ENCODE measurements at places on chromosomes 2 and 18.
A peak's percentile ranks its signal among the peaks of the same experiment; 100 is the strongest.

- DNase-seq, result no peak
Observed at GRCh38 chr2:192010073-192010472, 163.2 kb upstream of the CAVIN2 start.

- peak; percentile 49 for DNase-seq
Observed at GRCh38 chr18:7079231-7079630, 38.4 kb downstream of the LAMA1 start.

- DNase-seq, result no peak
Observed at GRCh38 chr2:112183327-112184025, 45.3 kb downstream of the FBLN7 start.

DNA sequence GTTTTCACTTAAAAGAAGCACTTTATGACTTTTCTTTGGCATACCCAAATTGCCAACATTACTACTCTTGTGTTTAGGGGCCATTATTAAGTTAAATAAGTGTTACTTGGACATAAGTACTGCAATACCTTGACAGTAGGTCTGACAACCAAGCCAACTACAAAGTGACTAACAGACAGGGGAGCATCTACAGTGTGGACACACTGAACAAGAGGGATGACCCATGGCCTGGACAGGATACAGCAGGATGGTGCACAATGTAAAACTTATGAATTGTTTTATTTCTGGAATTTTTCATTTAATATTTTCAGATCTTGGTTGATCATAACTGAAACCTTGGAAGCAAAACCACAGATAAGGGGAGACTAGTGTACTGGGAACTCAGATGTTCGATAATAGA, 4.0 kb upstream of the INPP1 start:
- no peak for DNase-seq

GRCh38 chr2:16861530-16861929, 195.9 kb upstream of the CYRIA start:
- DNase-seq, result no peak

GRCh38 chr2:151730262-151730975, 3.9 kb downstream of the NEB start:
- peak; percentile 25 for DNase-seq

Data from NCI-H2171 treated with DMSO at 0.1 percent for 48 hours (cell line).